HuH-7 (cell line): ENCODE measurements at places on chromosomes 5 and 9.
A peak's percentile ranks its signal among the peaks of the same experiment; 100 is the strongest.

DNA sequence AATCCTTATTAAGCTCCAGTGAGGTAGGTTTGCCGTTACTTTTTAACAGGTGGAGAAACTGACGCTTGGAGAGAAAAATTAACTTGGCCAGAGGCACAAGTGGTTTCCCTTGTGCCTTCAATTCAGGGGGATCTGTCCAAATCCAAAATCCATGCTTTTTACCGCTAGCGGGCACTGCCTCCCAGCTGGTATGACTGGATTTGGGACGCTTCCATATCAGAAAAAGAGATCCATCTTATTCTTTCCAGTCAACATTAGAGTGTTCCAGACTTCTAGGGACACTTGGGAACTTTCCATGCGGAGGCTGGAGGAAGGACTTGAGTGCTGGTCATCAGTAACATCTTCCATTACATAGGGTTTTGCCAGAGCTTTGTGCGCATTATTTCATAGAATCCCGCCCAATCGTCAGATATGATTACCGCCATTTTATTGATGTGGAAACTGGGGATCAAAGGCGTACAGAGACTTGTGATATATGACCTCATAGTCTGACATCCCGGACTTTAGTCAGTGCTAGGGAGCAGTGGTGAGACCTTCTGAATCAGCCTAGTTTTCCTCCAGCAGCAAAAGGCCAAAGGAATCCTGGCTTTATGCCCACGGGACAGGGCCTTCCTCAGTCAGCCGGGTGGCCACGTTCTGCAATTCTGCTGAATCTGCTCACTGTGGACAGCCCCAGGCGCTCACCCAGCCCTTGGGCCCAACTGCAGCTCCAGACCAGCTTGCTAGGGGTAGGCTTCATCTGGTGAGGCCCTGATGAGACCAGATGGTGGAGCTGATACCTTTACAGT is 1.1 kb upstream of the GNPDA1 start:
- peak; percentile 12 for DNase-seq

DNA sequence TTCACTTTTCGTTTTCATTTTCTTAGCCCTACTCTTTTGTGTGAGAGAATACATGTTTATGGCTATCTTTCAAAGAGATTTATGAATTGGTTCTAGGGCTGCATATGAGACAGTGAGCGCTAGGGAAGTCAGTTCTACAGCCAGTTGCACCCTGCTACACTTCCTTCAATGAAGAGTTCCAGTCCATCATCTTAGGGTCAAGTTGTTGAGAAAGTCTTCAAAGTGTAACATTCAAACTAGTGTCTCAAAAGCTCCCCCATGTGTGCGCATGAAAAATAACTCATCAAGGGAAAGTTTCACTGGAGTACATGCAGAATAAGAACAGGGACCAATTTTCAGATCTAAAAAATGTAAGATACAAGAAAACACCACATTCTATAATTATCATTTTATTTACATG is 317.2 kb downstream of the DEPDC1B start:
- DNase-seq: peak; percentile 6

GRCh38 chr5:173664154-173664526 is 47.7 kb upstream of the BOD1 start:
- no peak for DNase-seq

- no peak for DNase-seq
These were observed 129.6 kb upstream of the ZNF618 start for GRCh38 chr9:113746486-113746885.

DNA sequence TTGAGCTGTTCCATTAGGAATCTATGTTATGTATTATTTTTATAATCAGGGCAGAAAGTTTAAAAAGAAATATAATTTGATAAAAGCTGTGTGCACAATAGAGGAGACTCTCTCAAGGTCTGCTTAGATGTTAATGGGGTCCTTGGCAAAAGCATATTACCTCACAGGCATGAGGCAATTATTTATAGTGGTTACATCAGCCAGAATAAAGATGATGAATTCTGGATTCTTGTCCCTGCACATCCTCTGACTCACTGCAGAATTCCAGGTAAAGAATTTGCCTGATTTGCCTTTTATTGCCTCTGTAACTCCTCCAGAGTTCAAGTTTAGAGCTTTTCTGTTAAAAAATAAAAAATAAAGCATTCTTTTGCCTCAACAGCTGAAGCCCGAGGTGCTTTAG is 253.6 kb downstream of the MAST4 start:
- no peak for DNase-seq

- no peak for DNase-seq
These were observed 154.2 kb upstream of the HMHB1 start for GRCh38 chr5:143657647-143658285.

DNA sequence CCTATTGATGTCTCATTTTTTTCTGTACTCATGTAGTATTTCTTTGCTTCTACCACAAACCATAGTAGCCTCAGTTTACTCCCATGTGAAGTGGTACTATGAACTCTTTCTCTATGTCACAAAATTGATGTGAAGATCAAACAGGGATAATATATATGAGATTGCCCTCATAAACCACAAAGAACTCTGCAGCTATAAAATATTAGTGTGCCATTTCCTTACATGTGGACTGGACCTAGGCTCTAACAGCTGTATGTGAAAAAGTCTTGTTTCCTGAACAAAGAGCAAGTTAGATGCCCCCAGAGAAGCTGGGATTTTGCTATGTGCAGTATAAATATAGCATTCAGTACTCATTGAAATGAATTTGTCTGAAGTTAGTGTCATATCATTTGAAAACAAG is 412.6 kb upstream of the ADAMTSL1 start:
- DNase-seq: no peak

DNA sequence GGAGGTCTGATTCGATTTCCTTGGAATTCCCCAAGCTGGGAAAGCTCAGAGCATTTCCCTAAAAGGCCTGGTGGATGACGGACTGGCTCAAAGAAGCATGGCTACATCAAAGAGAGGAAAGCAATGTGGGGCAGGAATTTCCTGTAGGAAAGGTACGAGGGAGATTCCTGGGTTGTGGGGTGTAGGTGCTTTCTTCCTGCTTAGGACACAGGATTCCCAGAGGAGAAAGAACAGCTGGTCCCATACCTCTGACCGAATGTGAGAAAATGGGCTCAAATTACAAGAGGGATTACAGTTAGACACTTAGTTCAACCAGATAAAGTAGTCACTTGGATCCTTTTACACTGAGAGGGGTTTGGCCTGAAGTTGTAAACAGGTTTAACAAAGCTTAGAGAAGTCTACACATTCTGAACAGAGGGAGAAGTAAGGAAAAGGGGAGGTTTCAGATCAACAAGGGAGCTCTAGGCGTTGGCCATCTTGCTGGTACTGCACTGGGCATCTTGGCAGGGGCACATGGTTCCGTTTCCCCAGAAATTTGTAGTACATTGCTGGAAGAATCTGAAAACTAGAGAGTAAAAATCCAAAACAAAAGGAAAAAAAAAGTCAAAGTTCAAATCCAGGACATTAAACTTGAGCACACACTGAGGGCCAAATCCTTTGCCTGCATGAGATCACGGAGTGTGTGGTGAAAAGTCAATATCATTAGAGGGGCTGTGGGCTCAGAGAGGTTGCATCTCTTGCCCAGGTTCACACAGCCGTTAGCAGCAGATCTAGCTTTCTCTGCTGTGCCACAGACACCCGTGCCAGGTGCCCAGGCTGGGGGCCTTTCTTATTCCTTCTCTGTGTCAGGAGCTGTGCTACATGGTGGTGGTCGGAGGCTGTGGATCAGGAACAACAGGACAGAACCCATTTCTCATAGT is 171.3 kb downstream of the RGS3 start:
- DNase-seq: no peak

- no peak for DNase-seq
These were observed 122.5 kb upstream of the GRIN3A start for GRCh38 chr9:101860920-101861319.

GRCh38 chr9:37032713-37033112 is 1.4 kb downstream of the PAX5 start:
- no peak for DNase-seq

DNA sequence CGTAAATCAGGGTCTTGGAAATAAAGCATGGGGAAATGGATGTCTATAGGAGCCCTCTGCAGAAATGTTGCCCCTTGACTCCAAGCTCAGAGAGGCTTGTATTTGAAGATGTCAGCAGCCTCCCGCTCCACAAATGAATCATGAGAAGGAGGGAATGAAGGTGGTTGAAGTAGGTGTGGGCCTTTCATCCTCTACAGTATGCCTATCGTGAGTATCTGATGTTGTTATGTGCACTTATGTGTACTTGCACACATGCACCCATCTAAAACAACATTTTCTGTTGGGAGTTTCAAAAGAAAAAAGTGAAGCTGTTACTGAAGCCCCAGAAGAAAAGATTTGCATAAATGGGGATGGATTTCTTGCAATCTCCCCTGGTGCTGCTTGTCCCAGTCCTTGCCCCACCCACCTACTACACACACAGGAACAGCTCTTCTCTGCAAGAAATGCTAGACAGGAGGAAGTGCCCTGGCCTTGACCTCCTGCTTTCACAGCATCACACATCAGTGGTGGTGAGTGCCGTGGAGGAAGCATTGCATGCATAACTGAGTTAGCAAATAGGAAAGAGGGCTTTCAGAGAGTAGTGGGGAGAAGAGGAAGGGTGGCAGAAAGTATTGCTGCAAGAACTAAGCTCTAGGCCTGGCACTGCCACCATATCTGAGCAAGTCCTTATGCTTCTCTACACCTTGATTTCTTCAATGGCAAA is 156.1 kb downstream of the SNX18 start:
- no peak for DNase-seq

- peak; percentile 52 for DNase-seq
These were observed 30.9 kb downstream of the GSN start for GRCh38 chr9:121298689-121299466.

GRCh38 chr5:86175224-86175623 is 442.5 kb upstream of the COX7C start:
- no peak for DNase-seq

- DNase-seq: no peak
These were observed 12.8 kb upstream of the GFRA3 start for GRCh38 chr5:138287246-138287645.

DNA sequence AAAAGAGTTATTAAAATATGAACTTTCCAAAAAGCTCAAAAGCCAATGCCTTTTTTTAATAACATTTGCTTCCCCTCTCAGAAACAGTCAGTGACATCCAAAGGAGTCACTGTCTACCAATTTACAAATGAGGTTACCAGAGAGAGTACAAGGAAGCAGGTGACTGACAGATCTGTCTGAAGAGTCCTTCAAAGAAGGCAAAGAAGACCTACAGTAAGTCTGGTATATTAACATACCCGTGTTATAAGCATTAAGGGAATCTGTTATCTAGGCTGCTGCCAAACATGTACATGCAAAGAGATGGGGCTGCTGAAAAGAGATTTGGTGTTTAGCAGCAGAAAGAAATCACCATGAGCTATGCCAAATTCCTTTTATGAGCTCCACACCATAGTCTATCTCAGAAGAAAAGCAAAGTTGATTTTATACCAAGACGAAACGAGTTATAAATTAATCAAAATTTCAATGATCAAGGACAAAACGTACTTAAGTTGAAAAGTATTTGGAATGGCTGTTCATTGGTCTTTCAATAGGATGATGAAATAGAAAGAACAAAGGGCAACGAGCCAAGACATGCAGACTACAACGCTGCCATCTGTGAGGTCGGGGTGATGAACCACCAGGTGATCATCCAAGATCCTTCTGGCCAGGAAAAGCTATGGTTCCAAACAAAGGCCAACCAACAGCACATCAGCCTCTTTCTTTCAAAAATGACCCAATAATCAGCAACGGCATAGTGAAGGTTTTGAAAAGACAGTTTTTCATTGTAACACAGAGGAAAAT is 8.1 kb downstream of the PRELID2 start:
- DNase-seq: no peak

DNA sequence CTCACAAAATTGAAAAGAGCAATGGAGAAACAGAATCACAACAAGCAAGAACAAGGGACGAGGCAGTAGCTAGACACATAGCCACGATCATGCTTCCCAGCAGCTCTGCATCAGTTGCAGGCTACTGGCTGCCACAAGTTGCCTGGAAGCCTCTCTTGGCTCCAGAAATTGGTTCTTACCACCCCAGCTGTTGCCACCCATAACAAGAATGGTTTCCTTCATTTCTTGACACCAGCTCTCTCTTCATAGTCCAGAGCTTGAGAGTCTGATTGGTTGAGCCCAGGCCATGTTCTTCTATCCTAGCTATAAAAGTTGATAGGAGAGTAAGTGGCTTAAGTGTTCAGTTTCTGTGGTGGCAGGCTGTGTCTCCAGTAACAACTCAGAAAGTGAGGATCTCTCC is 210.7 kb upstream of the ANKRD55 start:
- no peak for DNase-seq

DNA sequence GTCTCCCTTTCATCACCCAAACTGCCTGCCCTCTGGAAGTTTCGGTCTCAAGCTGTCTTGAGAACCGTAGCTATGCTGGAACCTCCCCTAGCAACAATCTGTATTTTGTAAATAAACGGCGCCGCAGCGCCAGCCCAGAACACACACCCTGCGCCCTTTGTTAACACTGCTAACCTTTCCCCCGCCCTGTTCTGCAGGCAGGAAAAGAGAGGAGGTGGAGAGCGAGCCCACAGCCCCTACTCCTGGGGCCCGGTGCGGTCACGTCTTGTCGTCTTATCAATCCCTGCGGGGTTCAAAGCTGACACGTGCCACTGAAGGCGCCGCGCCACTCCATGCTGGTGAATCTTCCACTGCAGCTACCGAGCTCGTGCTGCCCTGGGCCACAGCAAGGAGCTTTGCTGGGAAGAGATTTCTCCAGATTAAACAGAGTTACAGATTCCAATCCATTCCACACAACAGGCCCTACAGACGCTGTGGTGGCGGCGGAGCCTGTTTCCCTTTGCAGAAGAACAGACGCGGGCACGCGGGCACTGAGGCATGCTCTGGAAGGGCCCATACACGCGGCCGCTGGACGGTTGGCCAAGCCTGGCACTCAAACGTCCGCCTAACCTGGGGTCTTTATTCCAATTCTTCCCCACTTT is 25.3 kb downstream of the ZDHHC11B start:
- DNase-seq: peak; percentile 81

- no peak for DNase-seq
These were observed 203.6 kb downstream of the EDIL3 start for GRCh38 chr5:84181093-84181492.

- peak; percentile 5 for DNase-seq
These were observed 14.7 kb upstream of the TNC start for GRCh38 chr9:115132648-115133047.

GRCh38 chr9:118992813-118993794 is 376.1 kb downstream of the BRINP1 start:
- no peak for DNase-seq

DNA sequence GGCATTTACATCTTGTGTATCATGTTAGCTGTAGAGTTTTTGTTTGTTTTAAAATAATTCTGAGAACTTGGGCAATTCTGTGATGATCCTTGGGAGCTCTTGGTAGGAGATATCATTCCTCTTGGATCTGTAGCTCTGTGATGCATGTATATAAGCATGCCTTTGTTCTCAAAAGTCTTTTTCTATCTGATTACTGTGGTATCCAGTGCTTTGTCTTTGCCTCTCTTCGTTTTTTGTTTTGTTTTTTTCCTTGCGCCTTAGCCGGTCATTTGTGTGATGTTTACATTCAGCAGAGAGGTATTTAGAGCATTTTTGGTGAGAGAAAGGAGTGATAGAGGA is 110.0 kb downstream of the PAM start:
- no peak for DNase-seq

DNA sequence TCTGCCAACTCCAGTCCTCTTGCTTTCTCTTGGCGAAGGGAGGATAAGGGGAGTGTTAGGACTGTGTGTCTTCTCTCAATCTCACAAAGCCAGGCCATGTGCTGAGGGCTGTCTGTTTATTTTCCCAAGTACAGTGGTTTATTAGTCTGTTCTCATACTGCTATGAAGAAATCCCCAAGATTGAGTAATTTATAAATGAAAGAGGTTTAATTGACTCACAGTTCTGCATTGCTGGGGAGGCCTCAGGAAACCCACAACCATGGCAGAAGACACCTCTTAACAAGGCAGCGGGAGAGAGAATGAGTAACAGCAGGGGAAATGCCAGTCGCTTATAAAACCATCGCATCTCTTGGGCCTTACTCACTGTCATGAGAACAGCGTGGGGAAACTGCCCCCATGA is 36.2 kb upstream of the CKS2 start:
- DNase-seq: no peak
